ENCODE measurements at places on chromosomes 2 and 18.

DNA sequence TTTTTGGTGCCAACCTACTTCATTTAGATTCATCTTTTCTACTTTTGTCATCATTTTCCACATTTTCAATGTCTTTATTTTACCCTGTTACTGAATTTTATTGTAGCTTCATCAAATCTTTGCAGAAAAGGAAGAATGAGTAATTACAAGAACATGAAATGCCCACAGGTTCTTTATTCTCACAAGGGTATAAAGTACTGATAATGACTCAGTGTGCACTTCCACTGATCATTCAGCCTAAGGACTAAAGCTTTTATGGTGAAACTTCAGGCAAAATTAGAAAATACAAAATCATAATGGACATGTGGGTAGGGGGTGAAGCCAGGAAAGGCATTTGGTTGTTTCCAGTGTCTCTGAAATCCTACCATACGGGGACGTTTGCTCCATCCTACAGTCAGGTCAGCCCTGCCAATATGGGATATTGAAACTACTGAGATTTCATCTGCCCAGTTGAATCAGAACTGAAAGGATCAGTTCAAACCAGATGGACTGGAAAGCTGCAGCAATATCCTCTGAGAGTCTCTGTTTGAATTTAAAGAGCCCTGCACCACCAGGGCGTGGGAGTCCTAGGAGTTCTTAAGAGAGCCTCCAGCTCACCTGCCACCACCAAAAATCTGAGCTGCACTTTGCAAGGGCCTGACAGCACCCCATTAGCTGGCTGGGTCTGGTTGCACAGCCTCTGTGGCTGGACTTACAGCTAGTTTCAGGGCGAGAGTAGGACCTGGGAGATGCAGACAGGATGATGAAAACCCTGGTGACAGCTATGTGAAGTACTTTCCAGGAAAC lies 390.4 kb downstream of the CMPK2 start:
- no peak for DNase-seq

GRCh38 chr2:154697418-154698252 lies 860 bp upstream of the KCNJ3 start:
- no peak for DNase-seq

- DNase-seq = no peak
Measured at GRCh38 chr2:211822686-211823335, 715.8 kb downstream of the ERBB4 start.

DNA sequence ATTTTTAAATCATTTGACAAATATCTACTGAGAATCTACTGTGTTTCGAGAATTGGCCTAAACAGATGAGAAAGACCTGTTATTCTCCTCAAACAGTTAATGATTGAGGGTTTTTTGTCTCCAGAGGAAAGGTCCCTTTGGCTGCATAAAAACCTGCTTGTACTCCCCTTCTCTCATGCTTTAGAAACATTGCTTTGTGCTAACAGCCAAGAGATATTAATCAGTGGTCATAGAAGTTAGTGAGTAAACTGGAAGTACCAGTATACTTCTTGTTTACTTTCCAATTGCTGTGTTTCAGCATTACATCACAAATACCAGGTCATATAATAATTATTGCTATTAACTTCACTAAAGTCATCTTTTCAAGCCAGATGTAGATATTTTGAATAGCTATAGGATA lies 34.1 kb downstream of the ITGB6 start:
- DNase-seq = no peak

GRCh38 chr2:145753041-145753608 lies 1233.2 kb upstream of the ZEB2 start:
- DNase-seq = no peak

DNA sequence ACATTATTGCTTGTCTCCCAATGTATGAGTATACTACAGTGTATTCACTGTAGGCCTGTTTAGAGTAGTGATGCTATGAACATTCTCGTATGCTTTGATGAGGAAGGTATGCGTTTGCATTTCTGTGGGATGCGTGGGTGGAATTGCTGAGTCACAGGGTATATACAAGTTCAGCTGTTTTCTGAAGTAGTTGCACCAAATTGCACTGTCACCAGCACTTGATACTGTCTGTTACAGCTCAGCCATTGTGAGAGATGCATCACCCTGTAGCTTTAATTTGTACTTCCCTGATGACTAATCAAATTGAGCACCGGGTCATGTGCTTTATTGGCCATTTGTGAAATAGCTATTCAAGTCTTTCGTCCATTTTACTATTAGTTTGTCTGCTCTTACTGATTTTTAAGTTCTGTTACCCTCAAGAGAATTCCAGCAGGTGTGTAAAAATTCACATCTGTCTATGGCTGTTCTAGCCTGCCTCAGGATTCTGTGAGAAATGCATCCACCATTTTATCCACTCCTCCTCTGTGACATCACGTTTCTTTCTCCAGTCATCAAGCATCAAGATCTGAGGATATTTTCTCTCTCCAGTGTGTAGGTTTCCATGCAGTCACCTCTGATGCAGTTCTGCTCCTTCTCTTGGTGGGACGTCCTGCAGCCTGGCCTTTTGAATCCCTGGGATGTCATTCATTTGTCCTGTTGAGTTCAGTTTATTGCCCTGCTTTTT lies 72.5 kb downstream of the DGKD start:
- DNase-seq = peak; percentile 61

DNA sequence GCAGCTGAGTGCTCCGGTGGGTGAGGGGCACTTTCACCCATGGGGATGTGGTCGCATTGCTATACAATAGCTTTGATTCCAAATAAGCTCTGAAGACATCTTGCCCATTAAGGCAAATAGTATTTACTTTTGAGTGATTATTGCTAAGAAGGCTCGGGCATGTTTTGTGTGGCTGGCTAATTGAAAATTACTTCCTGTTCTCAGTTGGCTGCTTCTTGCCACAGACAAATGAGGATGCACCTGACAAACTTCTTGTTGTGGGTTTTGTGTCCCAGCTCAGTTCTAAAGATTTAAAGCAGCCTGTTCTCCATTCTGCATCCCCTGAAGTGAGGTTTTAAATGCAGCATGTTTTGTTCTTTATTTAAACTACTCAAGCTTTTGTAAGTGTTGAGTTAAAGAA lies 88.3 kb downstream of the KCNS3 start:
- DNase-seq = no peak

GRCh38 chr2:141630407-141630930 lies 500.3 kb downstream of the LRP1B start:
- no peak for DNase-seq

GRCh38 chr18:77702686-77703085 lies 453.0 kb downstream of the GALR1 start:
- no peak for DNase-seq

GRCh38 chr2:226074391-226074790 lies 674.9 kb downstream of the NYAP2 start:
- peak; percentile 5 for DNase-seq

GRCh38 chr2:188292348-188293239 lies 920 bp downstream of the GULP1 start:
- peak; percentile 71 for DNase-seq

- DNase-seq = no peak
Measured at GRCh38 chr18:35284841-35285240, 5.2 kb downstream of the ZSCAN30 start.

DNA sequence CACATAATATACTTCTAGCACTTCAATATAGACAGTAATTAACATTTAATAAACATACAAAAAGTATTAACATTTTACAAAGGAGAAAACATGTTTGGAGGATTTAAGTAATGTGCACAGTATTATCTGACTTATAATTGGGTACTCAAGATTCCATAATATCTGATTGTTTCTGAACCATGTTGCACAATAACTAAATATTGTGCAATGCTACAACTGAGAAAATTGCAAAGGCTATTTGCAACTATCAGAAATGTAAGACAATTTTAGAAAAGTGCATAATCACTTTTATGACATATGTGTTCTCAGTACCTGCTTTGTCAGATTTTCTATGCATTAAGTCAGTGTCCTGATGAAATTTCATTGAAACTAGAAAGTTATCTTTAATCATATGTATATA lies 934.6 kb downstream of the SOCS6 start:
- DNase-seq = no peak

Data from AG08396 (cell line).